H54 (cell line): ENCODE measurements at places on chromosomes 16 and 17.

DNA sequence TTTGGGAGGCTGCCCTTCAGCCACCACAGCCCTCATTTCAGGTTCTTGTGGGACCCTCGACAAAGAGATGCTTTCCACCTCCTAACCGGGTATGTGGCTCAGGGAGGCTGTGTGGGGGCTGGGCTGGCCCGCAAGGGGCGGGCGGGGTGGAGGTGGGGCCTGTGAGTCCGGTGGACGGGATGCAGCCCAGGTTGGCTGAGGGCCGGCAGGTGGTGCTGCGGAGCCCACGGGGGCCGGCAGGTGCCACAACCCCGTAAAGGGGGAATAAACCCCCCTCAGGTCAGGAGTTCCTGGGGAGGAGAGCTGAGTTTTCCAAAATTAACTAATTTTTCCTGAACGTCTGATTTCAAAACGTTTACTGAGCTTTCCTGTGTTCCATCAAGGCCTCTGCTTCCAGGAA lies 4.9 kb upstream of the CIAO3 start:
- no peak for DNase-seq

DNA sequence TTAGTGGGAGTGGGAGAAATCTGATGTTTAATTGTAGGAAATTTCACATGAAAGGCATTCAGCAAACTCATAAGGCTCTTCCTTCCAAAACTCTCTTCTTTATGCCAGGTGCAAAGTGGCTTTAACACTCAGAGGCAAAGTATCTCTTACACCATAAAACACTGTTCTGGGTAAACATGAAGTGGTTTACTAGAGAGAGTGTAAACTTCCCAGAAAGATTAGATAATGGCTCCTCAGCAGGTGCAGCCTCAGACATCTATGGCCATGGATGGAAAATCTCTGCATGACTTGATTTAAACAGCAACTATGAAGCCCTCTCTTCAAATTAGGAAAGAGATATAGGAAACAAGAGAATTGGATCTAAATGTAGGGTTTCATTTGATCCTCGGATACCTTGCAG lies 583.1 kb upstream of the SALL1 start:
- DNase-seq, result no peak

GRCh38 chr16:5072334-5073278 lies 963 bp downstream of the ALG1 start:
- no peak for DNase-seq

DNA sequence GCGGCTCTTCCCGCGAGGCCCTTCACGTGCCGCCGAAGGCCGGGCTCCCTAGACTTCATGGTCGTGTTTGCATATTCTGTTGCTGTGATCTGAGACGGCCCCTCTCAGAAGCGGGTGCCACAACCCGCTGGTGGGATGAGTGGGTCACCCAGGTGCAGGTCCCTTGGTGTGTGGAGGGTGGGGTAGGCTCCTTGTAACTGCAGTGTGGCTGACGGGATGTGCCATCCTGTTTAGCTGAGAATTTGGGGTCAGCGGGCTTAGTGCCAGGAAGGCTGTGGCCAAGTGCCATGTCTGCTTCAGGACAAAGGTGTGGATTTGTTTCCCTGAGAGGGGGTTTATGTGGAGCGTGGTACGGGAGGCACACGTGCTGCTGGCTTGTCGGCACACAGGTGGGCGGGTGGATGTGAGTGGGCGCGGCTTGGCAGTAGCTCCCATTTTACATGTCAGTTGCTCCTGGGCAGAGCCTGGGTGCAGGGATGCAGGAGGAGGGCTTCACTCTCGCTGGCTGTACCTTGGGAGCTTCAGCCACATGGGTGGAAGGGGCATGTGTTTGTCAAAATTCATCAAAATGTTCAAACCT lies 9.2 kb upstream of the WFIKKN1 start:
- no peak for DNase-seq

GRCh38 chr16:31876951-31877828 lies 3.6 kb downstream of the ZNF267 start:
- peak; percentile 51 for DNase-seq

DNA sequence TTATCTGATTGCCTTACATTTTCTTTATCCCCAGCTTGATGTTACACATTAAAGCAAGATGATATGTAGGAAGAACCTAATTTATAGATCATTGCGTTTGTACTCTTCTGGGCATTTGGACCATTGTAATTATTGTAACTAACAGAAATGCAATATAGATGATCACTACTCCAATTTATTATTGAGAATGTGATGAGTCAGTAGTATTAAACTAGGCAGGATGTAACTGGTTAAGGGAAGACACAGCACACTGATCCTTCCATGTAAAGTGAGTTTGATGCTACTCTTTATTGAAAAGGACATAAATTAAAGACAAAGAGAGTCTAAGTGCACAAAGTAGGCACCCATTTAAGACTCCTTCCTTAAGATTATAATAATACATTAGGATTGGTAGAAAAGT lies 223.8 kb downstream of the KIF2B start:
- DNase-seq, result no peak

GRCh38 chr16:55048745-55049144 lies 118.1 kb downstream of the IRX5 start:
- no peak for DNase-seq

DNA sequence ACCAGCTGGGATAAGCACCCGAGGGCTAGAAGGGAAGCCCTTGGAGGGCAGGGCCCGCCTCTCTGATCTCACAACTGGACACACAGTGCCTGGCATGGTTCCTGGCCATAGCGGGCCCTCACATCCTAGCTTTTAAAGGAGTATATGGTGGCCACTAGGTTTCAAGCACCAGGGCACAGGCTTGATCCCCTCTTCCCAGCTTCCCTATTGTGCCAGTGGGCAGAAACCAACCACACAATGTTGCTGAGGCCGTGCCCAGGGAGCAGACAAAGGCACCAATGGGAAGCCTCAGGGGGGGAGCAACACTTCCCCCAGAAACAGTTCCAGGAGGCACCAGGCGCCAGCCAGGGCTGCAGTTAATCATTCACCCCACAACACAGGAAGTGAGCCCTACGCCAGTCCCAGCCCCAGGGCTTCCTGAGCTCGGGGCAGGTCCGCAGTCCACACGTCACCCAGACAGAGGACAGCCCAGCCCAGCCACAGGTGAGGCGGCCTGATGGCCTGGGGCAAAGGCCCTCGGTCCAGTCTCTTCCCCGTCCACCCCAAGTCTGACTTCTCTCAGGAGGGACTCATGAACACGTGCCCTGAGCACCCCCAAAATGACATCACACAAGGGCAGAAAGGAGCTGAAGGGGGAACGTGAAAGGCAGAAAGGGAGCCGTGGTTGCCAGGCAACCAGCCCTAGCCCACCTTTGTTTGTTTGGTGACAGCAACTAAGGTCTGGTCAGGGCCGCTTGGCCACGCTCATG lies 12.8 kb downstream of the SMIM5 start:
- no peak for DNase-seq

DNA sequence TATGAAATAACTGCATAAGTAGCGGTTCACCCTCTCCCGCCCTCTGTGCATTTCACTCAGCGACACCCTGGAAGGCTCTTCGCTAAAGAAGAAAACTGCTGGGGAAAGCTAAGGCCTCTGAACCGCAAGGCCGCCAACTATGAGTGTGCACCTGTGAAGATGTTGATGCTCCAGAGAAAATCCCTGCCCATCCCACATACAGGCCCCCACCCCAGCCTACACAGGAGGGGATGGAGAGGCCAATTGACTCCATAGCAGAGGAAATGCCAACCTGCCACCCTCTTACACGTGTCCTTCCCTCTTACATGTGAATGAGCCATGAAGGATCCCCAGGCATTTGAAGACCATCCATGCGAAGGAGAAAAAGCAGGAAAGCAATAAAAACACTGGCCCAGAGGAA lies 104.8 kb downstream of the MGAT5B start:
- DNase-seq, result no peak

- DNase-seq, result peak; percentile 81
Observed at GRCh38 chr17:68398691-68399637, 58.3 kb downstream of the WIPI1 start.

DNA sequence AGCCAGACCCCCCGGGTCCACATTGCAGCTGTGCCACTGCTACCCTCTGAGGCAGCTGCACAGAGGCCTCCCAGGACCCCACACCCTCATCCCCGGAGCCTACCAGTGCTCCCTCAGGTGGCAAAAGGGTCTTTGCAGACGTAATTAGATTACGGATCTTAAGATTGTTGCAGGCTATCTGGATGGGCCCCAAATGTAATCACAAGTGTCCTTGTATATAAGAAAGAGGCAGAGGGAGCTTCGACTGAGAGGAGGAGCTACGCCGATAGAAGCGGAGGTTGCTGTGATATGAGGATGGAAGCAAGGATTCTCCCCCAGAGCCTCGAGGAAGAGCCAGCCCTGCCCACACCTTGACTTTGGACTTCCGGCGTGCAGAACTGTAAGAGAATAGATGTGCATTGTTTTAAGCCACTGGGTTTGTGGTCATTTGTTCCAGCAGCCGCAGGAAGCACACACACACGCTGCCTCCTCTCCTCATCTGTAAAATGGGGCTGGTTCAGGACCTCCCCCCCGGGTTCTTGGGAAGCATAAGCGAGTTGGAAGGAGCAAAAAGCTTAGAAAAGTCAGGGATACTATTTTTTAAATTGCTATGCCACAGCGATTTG lies 10.5 kb upstream of the RAI1 start:
- DNase-seq, result no peak

DNA sequence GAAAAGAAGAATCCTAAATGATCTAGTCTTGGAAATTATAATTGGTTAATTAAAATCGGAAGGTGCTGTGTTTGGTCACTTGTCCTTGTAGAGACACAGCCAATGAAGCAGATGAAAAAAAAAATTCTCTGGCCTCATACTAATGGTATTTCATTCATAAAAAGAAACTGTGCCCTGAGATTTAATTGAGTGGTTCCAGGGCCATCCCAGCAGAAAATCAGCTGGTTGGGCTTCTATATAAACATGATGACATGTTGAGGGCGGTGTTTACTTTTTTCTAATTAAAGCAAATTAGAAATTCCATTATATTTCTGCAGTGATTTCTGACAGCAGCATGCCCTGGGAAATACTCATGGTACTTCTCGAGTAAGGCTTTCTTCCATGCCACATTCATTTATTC lies 191.9 kb upstream of the KCNJ16 start:
- DNase-seq, result no peak

DNA sequence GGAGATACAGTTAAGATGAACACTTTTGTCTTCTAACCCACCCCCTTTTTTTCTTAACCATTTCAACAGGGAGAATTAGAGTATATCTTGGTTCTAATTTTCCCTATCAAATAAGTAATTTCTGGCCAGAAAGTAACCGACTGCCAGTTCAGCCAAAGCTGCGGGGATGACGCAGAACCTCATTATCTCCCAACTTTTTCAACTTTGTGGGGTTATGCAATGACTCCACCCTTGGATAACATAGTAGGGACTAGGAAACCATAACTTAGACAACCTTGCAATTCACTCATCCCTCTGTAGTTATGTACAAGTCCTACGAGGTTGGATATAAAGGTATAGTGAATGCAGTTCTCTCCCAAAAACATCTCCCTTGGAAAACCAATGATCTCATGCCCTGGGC lies 184.0 kb downstream of the ZNF18 start:
- no peak for DNase-seq

- DNase-seq, result no peak
Observed at GRCh38 chr16:16166949-16167348, 56.3 kb downstream of the ABCC6 start.

GRCh38 chr17:15177343-15177742 lies 87.8 kb downstream of the PMP22 start:
- DNase-seq, result no peak

DNA sequence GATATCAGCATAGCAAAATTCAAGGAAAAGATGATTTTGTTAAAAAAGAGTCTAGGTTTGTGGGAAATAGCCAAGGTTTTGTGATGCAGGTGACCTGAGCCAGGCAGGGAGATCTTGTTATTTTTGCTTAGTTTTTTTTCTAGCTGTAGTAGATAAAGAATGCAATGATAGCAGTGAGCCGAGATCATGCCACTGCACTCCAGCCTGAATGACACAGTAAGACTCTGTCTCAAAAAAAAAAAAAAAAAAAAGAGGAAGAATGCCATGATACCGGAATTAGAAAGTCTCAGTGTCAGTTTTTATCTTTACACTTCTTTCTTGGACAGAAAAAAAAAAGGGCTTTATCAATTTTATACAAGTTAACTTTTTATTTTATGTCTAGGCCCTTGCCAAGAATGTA lies 27.5 kb downstream of the TMEM238L start:
- no peak for DNase-seq

DNA sequence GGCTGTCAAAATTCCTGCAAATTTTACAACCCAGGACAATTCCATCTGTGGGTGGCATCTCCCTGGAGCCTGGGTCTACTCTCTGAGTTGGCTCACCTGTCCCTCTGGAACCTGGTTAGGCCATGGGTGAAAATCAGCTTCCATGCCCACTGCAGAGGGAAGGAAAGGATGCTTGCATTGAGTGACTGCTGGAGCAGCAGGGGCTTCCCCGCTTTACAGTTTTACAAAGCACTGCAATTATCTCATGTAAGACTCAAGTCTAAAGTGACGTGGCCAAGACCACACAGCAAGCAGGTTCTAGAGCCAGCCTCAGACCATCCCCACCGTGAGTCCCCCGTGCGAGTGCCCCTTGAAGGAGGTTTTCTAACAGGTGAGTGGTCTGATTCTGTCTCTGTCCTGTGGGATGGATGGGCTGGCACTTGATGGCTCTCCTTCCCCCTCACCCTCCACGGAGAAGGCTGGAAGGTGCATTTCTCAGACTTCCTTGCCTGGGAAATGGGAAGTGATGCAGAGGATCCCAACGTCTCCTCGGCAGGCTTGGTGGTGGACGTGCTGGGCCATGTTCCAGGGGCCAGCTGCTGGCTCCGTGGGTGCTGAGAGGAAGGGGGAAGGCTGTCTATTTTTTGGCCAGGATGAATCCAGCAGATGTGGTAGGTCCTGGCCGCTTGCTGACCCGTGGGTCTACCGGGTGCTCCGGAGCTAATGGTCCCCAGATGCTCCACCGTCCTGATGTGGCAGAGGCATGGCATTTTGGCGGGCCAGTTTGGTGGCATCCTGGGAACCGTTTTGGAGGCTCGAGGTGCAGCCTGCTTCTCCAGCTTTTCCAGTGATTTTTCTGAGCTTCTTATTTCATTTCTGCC lies 26.3 kb upstream of the CBX4 start:
- DNase-seq, result no peak
